ENCODE measurements at places on chromosomes 2 and 18.

DNA sequence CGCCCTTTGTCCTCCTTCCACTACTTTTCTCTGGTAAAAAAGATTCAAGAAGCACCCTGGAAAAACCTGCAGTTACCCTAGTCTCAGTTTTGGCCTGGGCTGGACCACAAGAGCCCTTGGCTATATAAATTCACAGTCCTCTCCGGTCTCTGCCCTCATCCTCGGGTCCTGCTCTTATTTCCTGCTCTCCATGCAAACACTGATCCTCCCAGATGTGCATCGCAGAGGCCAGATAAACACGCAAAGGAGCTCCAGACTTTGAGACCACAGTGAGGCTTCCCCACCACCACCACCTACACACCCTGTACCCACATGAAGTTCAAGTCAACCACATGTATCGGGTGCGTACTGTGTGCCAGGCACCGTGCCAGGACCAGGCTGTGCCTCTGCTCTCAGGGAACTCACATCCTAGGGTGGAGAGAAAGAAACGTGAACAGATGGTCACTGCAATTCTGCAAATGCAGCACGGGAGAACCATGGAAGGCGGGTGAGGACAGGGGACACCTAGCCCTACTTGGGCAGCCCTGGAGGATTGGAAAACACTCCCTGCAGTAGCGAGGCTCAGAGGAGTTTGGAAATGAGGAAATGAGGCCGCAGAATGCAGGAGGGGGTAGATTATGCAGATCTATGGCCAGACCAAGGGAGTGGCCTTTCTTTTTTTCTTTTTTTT, 7.4 kb downstream of the CTDSP1 start:
- no peak for DNase-seq

- no peak for DNase-seq
Observed at GRCh38 chr2:34545486-34546136, 946.5 kb upstream of the FAM98A start.

DNA sequence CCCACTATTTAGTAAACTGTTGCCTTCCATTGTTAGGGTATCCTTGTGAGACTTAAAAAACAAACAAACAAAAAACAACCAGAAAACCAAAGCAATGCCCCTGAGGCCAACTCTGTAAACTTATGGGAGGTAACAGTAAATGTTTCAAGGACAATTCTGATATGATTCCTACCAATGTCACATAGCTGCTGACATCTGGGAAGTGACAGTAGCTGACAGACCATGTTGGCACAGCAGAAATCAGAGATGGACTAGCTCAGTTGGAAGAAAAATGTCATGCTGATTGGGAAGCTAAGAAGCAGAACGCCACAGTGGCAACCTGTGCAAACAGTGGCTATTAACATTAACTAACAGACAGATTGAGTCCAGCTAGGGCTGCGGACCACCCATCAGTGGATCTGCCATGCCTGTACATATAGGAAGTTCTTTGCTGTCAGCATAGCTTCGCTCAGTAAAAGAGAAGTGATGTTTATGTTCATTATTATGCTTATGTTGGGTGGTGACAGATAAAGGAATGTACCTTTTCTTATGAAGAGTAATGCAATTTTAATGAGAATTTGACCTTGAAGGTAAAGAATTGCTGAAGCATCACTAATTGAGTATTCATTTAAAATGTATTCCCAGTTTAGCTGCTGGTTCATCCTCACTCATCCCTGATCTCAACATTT, 180.6 kb downstream of the PARD3B start:
- no peak for DNase-seq

DNA sequence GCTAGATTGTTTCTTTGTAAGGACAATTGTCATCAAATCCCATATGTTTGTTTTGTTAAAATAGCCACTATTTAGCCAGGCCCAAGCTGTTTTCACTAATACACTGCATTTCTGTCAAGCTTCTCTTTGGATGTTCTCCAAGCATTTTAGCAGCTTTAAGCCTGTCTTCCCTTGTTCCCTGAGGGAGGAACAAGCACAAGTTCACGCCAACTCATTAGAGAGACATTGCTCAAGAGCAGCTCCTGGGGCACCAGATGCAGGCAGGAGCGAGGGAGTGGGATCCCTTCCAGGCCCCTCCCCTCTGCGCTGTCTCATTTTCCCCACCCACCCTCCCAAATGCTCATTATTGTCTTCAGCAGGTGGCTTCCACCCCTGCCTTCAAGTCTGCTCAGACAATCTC, 32.6 kb upstream of the PPP3R1 start:
- DNase-seq, result peak; percentile 67

- DNase-seq, result peak; percentile 17
Observed at GRCh38 chr2:65130664-65131175, 814 bp upstream of the RAB1A start.

GRCh38 chr18:10414293-10414842, 40.1 kb upstream of the APCDD1 start:
- no peak for DNase-seq

- DNase-seq, result no peak
Observed at GRCh38 chr18:38406607-38407006, 841.0 kb upstream of the CELF4 start.

GRCh38 chr2:240528406-240529040, 29.3 kb downstream of the ANKMY1 start:
- no peak for DNase-seq

DNA sequence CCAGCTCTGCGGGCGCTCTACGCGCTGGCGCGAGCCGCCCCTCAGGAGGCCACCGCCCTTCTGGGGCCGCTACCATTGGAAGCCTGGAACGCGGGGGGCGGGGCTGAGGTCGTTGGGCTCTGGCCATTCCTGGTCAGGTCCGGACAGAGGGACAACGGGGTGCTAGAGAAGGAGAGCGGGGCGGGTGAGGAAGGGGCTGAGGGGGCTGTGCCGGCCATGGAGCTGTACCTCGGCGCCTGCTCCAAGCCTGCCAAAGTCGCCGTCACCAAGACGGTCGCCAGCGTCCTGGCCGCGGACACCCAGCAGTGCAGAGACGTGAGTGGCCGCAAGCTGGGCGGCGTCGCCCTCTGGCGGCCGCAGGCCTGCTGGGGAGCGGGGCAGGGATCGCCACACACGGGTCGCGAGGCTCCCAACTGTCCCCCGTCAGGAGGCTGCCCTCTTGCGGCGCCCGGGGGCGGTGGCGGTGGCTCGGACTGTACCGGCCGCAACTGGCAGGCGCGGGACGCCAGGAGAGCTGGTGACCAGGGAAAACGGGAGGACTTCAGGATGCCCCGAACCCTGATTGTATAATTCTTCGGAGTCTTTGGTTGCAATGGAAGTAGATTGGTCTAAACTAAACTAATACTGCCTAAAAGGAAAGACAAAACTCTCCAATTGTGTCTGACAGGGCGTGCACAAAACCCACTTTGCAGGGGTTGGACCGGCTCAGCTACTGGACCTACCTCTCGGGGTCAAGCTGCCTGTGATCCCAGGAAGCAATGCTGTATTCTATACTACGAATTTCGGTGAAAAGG, at the start of gene FSIP2:
FSIP2 (plus strand) TSS at position 126 of the 794 bp plus-strand sequence; CDS start at position 217, 91 bp downstream.
- DNase-seq, result no peak

DNA sequence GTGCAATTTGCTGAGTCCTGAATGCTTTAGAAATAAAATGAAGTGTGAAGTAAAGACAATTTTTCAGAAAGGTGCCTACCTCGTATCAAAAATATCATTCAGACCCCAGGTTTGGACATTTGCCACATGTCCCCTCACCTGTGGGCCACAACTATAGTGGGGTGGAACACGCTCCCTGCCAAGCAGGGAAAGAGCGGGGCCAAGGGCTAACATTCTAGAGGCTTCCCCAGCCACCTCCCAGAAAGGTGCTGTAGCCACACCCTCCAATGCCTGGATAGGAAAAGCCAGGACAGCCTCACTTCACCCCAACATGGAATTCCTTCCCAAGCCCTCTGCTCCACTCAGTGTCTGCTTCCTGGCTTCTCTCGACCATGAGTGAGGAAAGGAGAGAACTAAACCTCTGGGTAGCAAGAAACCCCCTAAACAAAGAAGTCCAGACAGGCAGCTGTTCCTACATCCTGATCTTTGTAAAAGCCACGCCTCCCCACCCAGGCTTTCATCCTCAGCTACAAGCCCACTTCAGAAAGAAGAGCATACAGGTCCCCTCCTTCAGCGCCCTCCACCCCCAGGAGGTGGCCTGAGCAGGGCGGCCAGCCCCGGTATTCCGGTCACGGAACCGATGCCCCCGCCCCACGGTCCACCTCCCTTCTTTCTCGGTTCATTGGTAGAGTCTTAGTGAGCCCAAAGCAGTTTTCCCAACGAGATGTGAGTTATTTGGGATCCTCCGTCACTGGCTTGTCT, 2.1 kb downstream of the COL6A3 start:
- no peak for DNase-seq

DNA sequence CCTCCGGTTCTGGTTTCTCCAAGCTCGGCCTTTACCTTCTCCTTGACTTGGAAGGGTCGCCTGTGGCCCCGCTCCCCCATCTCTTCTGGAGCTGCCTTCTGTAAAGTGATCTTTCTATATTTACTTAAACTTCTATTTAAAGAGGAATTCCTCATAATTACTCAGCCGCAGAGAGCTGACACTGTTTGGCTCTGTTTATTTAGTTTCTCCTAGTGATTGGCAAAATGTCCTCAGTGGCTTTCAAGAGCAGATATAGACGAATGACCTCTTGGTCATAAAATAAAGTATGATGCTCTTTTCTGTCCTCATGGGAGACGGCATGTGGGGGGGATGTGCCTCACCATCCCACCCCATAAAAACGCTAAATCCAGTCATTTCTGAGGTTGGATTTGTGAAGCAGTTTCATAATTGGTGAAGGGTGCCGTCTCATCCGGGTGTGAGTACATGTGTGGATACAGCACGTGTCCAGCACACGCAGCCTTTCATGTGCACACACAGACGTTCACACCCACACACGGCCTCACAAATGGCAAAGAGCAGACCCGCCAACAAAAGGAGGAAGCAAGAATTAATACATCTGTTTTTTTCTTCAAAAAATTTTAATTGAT, 43.4 kb upstream of the SMAD7 start:
- peak; percentile 61 for DNase-seq

GRCh38 chr2:72143441-72144273, 4.0 kb downstream of the CYP26B1 start:
- no peak for DNase-seq

DNA sequence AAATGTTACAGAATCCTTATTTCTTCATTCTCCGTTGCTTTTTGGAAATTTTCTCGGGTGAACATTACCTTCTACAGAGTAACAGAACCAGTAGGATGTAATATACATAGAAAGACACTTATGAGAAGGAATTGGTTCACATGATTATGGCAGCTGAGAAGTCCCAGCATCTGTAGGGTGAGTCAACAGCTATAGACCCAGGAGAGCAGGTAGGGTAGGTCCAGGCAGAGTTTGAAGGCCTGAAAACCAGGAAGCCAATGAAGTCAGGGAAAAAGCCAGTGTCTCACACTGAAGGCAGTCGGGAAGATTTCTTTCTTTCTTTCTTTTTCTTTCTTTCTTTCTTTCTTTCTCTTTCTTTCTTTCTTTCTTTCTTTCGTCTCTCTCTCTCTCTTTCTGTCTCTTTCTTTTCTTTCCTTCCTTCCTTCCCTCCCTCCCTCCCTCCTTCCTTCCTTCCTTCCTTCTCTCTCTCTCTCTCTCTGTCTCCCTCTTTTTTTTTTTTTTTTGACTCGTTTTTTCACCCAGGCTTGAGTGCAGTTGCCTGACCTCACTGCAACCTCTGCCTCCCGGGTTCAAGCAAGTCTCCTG, 15.1 kb upstream of the YES1 start:
- no peak for DNase-seq

DNA sequence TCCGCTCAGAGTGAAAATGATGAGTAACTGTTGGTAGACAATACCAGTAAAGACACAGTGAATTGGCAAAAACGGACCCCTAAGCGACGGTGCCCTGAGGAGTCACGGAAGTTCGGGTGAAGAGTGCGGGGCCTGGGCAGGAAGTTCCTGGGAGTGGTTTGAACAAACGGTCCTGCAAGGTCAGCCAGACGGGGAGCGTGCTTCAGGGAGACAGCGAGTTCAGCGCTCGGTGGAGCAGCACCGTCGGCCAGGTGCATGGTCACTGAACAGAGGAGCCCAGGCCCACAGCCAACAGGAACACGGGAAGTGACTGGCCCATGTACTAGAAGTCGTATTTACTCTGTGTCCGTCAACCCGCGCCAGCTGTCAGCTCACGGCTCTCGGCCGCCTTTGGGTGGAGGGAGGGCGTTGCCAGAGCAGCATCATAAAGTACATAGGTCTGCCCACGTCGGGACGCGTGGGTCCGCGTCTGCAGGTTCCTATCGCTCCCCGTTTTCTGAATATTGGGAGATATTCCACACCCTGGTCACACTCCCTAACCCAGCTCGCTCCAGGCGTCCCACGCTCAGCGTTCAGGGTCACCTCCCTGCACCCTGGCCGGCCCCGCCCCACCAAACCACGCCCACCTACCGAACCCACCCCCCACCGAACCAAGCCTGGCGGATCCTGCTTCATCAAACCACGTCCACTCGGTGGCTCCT, 75.6 kb upstream of the UXS1 start:
- no peak for DNase-seq

DNA sequence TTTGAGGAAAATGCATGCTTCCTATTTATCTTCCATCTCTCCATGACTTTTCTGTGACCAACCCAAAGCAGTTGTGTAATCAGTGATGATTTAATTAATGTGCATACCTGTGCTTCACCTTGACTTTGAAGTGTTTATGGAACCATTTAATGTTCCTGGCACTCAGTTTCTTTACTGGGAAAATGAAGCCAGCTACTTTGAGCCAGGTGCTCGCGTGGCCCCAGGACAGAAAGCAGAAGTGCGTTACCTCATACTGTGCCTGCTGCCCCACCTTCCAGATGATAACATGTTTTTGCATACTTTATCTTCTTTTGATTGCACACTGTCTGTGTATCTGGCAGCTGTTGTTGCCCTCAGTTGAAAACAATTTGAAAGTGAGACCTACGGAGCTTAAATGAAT, 61.3 kb downstream of the PMAIP1 start:
- DNase-seq, result no peak

GRCh38 chr2:124547700-124548099, 522.6 kb downstream of the CNTNAP5 start:
- DNase-seq, result no peak

DNA sequence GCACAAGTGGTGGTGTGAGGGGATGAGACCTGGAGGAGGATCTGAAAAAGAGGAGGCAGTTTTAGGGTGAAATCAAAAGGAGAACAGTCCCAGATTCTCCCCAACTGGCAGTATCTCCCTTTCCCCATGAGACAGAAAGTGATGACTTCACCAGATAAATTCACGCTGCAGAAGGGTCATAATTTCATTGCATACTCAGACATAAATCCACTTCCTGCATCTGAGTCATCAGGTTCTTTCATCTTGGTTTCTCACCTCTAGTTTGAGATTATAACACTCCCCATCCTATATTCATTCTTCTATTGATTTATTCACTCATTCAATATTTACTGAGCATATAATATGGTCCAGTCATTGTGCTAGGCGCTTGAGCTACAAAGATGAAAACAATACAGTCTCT, 64.7 kb downstream of the CCDC148 start:
- no peak for DNase-seq

GRCh38 chr18:50776383-50776782, 43.4 kb downstream of the MRO start:
- DNase-seq, result no peak

DNA sequence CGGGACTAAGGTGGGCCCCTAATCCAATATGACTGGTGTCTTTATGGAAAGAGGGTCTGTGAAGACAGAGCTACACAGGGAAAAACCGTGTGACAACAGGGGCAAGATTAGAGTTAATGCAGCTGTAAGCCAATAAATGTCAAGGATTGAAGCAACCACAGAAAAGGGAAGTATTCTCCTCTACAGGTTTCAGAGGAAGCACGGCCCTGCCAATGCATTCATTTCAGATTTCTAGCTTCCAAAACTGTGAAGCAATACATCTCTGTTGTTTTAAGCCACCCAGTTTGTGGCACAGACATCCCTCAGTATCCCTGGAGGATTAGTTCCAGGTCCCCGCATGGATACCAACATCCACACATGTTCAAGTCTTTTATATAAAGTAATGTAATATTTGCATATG, 48.8 kb downstream of the SPP2 start:
- DNase-seq, result no peak

- DNase-seq, result no peak
Observed at GRCh38 chr2:8671176-8671575, 10.7 kb upstream of the ID2 start.
